ENCODE measurements at places on chromosomes 12 and 14.

GRCh38 chr12:29148911-29149690 is at the start of gene FAR2:
TSS of gene FAR2 (plus strand) at chr12:29149278. CDS start at chr12:29270450, 121,172 bp downstream.
- peak; percentile 4 for DNase-seq

GRCh38 chr14:76876076-76876475 is 49.9 kb downstream of the LRRC74A start:
- DNase-seq, result no peak

DNA sequence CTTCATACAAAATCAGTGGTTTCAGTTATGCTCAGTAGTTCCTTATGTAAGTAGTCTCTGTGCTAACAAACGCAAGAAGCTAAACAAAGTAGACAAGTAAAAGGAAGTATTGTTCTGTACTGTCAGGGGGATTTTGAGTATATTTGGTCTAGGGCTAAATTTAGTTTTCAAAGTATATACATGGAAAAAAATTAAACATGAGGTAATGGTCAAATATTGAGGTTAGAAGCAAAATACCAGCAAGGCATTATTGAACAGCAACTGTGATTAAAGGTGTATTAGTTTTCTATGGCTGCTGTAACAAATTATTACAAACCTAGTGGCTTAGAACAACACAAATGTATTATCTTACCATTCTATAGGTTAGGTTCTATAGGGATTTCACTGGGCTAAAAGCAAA is 18.8 kb downstream of the GNG2 start:
- no peak for DNase-seq

GRCh38 chr12:6066651-6067050 is 57.8 kb downstream of the VWF start:
- DNase-seq, result no peak

GRCh38 chr12:120109570-120110267 is 6.8 kb downstream of the RAB35 start:
- DNase-seq, result no peak

DNA sequence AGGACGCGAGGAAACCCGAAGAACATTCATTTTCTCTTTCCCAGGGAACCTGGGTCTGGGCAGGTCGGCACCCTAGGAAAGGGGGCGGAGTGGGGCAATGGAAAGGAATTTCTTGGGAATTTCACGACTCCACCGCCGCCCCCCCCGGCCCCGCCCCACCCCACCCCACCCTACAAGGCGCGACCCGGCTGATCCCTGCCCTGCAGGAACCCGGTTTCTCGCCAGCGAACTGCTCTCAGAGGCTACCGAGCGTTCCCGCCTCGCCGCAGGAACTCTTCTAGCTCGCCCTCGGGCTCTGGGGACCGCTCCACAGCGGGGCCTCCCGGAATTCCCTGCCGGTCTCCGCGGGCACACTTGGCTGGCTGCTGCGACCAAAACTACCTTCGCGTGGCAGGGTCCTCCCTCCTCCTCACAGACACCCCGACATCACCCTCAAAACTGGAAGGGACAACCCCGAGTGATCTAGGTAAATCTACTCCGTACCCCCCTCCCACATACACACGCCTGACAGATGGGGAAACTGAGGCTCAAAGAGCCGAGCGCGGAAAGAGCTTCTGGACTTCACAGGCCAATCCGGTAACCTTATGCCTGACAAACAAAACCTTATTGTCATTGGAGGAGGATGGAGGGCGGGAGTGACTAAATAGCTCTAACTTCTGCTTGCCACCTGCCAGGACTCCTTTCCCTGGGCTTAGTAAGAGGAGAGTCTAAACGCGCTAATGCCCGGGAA is 785 bp upstream of the ACTN1 start:
- DNase-seq, result no peak

DNA sequence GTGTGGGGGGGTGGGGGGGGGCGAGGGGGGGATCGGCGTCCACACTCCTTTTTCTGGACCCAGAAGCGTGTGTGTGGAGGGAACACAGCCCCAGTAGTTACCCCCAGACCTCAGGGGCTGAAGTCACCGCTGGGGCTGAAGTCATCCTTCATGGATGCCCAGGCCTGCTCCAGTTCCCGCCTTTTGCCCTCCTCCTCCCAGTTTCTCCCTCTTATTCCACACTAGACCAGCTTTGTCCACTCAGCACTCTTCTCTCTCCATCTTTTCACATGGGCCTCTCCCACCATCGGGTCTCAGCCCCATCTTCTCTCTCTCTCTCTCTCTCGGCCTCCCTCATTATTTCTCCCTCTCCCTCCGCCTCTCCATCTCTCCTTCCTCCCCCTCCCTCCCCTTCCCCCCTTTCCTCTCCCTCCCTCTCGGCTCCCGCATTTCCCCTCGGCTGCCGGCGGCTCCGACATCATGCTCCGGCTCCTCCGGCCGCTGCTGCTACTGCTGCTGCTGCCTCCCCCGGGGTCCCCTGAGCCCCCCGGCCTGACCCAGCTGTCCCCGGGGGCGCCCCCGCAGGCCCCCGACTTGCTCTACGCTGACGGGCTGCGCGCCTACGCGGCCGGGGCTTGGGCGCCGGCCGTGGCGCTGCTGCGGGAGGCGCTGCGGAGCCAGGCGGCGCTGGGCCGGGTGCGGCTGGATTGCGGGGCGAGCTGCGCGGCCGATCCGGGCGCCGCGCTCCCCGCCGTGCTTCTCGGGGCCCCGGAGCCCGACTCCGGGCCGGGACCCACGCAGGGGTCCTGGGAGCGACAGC is at the start of gene P3H3:
P3H3 (plus strand) TSS at position 426 of the 799 bp plus-strand sequence; CDS start at position 460, 34 bp downstream.
- no peak for DNase-seq

DNA sequence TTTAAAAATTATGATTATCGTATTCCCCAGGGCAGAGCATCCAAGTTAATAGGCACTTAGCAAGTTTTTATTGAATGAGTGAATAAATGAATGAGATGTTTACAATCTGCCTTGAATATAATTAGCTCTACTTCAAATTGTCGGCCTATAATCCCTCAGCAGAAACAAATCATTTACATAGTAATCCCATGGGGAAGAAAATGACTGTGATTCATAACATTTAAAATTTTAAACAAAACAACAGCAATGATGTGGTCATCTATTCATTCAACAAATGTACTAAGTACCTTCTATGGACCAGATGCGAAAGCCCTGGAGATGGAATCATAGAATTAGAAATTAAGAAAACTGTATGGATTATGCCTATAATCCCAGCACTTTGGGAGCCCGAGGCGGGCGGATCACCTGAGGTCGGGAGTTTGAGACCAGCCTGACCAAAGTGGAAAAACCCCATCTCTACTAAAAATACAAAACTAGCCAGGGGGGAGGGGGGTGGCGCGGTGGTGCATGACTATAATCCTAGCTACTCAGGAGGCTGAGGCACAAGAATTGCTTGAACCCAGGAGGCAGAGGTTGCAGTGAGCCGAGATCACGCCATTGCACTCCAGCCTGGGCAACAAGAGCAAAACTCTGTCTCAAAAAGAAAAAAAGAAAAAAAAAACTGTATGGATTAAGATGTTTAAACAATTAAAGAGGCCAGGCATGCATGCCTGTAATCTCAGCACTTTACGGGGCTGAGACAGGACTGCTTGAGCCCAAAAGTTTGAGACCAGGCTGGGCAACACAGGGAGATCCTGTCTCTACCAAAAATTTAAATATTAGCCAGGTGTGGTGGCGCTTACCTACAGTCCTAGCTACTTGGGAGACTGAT is 17.7 kb upstream of the MDM2 start:
- no peak for DNase-seq

- no peak for DNase-seq
These were observed 39.2 kb upstream of the P2RX7 start for GRCh38 chr12:121093487-121093891.

DNA sequence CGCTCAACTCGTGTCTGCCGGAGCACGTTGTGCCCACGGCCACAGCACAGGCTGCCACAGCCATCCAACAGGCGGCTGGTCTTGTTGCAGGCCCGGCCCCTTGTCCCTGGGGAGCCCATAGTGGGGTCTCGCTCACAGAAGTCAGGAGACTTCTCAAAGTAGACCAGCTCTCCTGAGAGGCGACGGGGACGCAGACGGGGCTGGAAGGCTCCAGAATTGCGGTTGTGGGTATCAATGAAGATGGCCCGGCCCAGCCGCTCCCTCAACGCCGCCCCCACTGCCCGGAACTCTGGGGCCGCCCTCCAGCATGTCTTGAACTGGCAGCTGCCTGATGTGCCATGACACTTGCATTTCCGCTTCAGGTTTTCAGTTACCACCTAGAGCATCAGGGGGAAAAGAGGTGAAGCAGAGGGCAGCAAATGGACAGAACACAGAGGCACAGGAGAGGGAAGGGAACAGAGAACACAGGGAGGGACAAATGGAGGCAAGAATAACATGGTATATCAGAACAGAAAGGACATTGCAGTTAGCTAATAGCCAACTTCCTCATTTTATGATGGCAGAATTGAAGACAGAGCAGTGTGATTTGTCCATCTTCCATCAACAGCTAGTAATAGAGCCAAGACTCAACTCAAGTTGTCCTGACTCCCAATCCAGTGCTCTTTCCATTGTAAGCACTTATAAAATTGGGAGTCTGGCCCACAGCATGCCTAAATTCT is 5.2 kb downstream of the WNT10B start:
- DNase-seq, result no peak

DNA sequence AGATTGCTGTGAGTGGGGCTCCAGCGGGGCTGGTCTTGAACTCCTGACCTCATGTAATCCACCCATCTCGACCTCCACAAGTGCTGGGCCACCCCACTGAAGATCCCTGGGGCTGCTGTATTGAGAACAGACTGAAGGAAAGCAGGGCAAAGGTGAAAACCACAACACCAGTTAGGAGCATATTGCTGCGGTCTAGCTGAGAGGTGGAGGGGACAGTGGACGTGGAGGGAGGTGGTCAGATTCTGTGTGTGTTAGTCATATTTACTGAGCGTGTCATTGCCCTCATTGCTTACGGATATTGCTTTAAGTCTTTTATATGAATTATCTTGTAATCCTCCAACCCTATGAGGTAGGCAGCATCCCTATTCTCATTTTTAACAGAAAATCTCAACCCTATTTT is 69.0 kb upstream of the OVCH1 start:
- DNase-seq, result no peak
